LHCN-M2 (cell line): ENCODE measurements at places on chromosomes 3 and 15. TPM values are rescaled to one million over a fixed set of nuclear protein-coding genes. Genes with fewer than 3 reads are reported as not detected.
A peak's percentile ranks its signal among the peaks of the same experiment; 100 is the strongest.

The GREM1 gene
- total RNA-seq, result 123 and 138 TPM in 2 replicates

The ZIC1 gene
- 19.9 and 29.3 TPM in 2 replicates for total RNA-seq

The KBTBD8 gene
- 1.0 and 1.2 TPM in 2 replicates for total RNA-seq

The FANCD2OS gene
- not detected in 2 replicates for total RNA-seq

The MYL3 gene
- not detected in 2 replicates for total RNA-seq

The SPTBN5 gene
- 0.69 and 0.90 TPM in 2 replicates for total RNA-seq

- DNase-seq, result peak; percentile 85
Measured at GRCh38 chr3:72482589-72483321, 365.5 kb downstream of the SHQ1 start.

DNA sequence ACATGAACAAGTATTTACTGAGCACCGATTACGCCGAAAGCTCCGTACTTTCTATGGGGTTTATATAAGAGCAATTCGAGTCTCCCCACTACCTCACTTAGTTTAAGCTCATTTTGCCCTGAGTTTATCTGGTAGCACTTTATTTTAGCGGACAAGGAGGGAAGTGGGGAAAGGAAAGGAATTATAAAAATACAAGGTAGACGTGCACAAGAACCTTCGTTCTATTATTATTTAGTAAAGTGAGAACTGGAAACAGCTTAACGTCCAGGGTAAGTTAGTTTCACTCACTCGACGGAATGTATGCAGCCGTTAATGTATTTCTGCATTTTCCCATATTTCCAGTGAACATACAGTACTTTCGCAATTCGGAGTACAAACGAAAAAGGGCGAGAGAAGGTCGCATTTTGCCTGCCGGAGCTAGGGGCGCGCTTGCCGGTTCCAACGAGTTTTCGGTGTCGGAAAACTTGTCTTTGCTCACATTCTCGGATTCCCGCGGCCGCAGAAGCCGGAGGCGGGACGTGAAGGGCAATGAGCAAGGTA, 1.2 kb upstream of the STT3B start:
- DNase-seq, result no peak

DNA sequence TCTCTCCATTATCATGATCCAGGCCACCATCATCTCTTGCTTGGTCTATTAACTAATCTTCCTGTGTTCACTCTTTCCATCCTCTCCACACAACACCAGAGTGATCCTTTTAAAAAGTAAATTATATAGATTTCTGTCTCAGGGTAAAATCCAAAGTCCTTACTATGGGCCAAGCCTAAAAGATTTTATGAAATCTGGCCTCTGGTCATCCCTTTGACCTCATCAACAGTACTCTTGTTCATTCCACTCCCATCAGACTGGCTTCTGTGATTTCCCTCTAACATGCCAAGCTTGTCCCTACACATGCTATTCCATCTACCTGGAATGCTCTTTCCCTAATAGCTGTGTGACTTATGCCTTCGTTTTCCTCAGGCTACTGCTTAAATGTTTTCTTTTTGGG, 8.3 kb upstream of the TIPARP start:
- DNase-seq, result no peak

DNA sequence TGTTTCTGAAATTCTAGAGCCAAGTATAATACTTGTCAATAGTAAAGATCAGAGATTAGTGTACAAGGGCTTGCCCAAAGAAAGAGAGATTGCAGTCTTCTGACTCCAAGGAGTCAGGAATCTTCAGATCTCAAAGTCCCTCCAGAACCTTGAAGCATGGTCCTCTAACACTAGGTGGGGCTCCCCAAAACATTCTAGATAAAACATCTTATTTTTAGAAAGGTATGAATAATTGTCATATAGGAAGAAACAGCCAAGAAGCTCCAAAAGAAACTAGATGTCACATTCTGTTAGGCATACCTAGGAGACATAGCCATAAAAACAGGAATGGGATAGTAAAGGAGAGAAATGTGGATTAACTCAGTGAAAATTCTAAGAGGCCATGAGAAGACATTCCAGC, 10.7 kb downstream of the MUC13 start:
- no peak for DNase-seq

DNA sequence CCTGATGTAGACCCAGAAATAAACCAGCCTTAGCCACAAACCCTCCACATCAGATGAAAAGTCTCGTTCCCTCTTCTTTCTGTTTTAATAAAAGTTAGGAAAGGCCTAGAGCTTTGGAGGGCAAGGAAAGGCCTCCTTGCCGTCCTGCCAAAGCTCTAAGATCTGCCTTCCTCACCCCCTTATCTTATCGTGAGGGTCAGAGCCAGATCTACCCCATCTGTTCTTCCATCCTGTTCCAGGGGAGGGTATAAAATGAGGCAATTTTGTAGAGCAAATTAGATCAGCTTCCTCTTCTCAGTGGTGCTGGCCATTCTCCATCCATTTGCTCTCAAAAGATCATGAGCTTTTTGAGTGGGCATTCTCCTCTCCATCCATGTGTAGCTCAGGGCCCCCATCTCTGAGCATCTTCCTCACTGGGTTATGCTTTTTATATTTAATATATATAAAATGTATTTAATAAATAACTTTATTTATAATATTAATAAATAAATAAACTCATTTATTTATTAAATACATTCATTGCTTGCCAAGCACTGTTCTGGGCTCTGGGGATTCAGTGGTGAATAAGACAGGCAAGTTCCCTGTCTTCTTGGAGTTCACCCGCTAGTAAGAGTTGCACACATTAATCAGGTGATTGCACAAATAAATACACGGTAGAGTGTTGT, 2.0 kb upstream of the SLC24A1 start:
- DNase-seq, result no peak

- no peak for DNase-seq
Measured at GRCh38 chr15:70910958-70911357, 18.3 kb downstream of the LRRC49 start.

DNA sequence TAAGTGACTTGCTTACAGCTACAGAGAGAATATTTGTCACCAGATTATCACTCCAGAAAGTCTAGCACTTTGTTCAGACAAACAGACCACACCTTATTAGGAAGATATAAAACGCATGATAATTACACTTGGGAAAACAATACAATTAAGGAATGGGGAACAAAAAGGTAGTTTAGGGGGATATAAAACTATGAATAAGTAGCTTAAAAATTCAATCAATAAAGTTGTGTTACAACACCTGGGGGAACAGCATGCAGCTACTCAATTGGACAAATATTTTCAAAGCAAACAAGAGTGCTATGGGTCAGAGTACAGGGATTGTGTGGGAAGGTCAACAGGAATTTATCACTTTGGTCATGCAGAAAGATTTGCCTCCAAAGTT, 15.1 kb downstream of the CLDN1 start:
- DNase-seq, result no peak

- DNase-seq, result no peak
Measured at GRCh38 chr15:49926740-49927139, 192.3 kb downstream of the ATP8B4 start.

DNA sequence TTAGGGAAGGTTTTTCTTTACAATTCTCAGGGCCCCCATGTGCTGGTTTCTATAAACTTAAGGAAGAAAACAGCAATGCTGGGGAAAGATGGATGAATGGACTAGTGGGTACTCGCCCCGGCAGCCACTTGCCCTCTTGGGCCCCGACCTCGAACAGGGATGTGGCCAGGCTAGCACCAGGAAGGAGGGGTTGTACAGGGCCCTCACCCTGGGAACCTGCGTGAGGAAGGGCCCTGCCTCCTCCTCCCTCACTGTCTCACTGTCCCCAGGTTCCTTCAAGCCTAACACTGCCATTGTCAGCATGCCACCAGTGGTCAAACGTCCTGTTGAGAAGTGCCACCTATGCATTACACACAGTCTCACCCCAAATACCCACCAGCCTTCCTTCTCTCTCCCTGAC, 9.1 kb downstream of the ADAMTS17 start:
- DNase-seq, result no peak

GRCh38 chr3:40173227-40173721, 136.2 kb upstream of the EIF1B start:
- DNase-seq, result no peak

DNA sequence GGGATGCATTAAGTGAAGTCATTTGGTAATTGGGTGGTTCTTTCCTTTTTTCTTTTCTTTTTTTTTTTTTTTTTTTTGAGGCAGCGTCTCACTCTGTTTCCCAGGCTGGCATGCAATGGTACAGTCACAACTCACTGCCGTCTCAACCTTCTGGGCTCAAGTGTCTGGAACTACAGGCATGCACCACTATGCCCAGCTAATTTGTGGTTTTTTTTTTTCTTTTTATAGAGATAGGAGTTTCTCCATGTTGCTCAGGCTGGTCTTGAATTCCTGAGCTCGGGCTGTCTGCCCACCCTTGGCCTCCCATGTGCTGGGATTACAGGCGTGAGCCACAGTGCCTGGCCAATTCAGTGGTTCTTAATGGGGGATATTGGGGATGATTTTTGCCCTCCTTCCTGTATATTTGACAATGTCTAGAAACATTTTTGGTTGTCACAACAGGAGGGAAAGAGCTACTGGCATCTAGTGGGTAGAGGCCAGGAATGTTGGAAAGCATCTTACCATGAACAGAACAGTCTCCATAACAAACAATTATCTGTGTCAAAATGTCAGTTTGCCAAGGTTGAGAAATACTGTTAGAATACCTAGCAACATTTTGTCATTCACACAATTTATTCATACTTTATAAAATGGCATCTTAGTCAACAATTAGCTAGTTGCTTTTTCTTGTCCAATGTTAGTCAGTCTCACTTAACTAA, 79.4 kb upstream of the CNTN3 start:
- DNase-seq, result no peak

DNA sequence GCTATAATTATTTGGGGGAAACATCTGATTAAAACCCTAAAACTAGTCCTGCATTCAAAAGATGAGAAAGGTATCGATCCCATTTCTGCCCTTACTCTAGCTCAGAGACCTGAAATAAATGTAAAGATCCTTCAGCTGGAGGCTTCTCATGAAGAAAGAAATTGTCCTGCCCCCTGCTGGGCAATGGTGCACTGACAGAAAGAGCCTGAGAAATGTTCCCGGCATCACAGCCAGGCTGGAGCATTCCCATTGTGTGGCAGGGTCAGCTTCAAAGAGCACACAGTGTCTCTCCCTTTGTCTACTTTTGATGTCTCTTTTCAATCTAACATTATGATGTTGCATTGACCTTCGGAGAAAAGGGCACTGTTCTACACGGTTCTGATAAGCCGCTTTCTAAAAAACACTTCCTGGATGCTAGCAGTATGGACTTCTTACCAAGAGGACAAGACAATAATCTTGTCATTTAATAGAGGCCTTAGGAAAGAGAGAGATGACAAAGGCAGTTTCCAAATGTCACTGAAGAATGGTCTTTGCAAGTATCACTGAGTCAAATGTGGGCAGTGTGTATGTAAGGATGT, 287.5 kb downstream of the MAGI1 start:
- peak; percentile 39 for DNase-seq

DNA sequence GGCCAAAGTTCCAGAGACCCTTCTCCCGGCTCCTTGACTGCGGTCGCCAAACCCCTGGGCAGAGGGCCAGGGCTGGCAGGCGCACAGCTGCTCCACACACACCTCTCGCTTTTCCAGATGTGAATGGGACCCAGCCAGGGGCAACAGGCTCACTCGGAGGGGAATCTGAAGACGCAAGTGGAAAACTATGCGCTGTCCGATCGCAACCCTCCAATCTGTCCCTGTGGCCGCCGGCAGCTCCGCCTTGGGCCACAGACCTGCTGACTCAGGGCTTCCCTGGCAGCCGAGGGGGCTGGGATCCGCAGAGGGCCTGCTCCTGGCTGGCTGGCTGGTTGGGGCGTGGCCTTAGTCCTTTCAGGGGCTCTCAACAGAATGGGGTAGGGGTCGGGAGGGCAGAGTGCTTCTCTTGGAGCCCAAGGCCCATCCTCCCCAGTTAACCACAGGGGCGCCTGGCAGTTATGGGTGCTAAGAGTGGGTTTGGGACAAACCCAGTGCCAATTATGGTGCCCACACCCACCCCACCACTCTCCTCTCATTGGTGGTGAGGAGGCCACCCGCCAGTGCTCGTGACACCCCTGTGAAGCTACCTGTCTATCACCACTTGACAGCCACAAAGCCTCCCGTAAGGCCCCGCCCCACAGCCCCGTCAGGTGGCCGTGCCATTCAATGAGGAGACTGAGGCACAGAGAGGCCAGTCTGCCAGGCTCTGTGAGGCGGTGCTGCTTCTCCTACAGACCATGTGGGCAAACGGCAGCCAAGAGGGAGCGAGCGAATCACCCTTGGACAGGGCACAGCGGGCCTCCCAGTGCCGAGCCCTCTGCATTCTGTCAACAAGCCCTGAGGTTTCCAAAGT, 53.8 kb downstream of the IQSEC1 start:
- peak; percentile 51 for DNase-seq
